ENCODE measurements at places on chromosomes 6 and 20.

GRCh38 chr6:21244897-21245470, 348.6 kb upstream of the SOX4 start:
- DNase-seq, result no peak

GRCh38 chr6:146200176-146200575, 171.3 kb downstream of the GRM1 start:
- DNase-seq, result no peak

DNA sequence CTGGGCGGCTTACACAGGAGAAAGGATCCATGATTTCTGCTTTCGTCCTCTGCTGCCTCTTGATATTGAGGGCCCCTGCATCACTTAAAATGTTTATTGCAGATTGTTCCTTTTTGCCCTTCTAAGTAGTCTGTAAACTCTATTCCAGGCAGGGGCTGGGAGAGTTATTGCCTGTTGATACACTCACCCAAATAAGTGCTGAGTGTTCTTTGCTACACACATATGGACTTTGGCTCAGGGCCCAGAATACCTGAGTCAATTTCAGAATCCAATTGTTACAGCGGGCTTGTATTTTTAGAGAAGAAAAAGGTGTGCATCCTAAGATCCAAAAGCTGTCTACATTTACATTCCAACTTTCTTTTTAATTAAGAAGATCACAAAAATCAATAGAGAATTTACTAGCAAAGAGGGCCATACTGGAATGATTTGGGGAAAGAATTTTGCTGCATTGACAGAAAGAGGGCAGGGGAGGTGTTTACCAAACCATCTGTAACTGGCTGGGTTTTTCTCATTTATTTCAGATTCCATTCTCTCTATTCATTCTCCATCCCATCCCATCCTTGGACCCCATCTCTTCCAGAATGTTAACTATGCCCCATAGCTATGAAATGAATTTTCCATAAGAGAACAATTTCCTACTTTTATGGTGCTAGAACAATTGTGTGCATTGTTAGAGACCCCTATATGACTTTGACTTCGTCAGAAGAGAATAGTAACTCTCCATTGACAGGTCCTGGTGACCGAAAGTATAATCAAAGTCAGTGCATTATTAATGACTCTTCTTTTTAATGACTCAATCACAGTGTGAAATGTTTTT, 959.9 kb upstream of the FLRT3 start:
- DNase-seq, result no peak

DNA sequence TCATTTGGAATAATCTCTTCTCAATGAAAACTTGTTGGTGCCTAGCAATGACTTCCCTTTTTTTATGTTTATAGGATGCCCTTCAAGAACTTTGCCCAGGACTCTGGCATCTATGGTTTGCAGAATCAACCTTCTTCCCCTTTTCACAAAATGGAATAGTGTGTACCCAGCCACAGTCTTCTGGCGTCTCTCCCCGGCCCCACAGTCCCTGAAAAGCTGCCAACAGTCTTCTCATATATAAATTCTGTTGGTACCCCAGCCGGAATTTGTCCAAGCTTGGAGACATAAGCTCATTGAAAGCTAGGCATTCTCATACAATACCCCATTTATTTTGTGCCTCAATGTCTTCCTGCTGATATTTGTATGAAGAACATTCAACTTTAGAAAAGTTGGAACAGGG, 26.4 kb upstream of the MCM3 start:
- DNase-seq, result no peak

GRCh38 chr6:33191383-33192104, 723 bp downstream of the COL11A2 start:
- DNase-seq, result no peak

GRCh38 chr6:149717255-149717587, 680 bp downstream of the LATS1 start:
- DNase-seq, result no peak

- DNase-seq, result no peak
Measured at GRCh38 chr6:131948692-131949619, 2.2 kb downstream of the CCN2 start.

DNA sequence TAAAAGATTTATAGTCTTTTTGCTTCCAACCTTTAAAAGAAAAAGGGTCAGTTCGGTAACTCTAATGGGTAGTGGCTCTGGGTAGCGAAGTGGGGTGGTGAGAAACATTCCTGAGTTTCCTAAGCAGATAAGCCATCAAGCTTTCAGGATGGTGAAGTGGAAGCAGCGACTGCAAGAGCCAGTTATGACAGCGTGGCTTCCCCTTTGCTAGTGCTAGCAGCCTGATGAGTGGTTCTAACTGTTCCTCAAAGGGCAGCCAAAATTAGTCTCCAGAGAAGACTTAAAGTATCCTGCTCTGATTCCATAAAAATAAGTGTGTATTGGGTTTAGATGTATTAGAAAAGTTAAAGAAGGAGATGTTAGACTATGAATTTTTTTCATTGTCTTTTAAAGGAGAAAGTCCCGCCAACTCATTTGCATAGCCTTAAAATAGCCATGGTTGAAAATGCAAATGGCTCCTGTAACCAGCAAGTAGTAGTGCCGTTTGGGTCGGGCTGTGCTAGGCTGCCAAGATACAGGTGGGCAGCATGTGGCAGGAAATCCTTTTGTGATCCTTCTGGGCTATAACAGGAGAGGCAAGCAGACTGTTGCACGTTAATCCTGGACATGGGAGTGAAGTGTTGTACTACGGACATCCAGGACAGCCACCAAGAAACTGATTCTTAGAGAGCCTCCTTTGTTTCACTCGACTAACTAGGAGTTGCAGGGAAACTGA, 18.0 kb downstream of the ELOVL2 start:
- DNase-seq, result no peak

GRCh38 chr6:95175927-95176675, 401.2 kb upstream of the MANEA start:
- DNase-seq, result no peak

GRCh38 chr6:156378853-156379252, 398.3 kb upstream of the ARID1B start:
- no peak for DNase-seq

DNA sequence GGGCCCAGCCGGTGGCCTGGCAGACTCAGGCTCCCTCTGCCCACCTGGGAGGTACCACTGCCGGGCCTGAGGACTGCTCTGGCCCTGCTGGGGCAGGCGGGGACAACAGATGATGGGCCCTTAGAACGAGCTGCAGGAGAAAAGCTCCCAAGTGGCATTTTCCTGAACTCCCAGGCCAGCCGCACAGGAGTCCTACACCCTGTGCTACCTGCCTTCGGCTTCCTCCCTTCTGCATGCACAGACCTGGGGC, 41.3 kb downstream of the DSTN start:
- no peak for DNase-seq

- DNase-seq, result no peak
Measured at GRCh38 chr20:34055290-34055689, 56.8 kb downstream of the EIF2S2 start.

DNA sequence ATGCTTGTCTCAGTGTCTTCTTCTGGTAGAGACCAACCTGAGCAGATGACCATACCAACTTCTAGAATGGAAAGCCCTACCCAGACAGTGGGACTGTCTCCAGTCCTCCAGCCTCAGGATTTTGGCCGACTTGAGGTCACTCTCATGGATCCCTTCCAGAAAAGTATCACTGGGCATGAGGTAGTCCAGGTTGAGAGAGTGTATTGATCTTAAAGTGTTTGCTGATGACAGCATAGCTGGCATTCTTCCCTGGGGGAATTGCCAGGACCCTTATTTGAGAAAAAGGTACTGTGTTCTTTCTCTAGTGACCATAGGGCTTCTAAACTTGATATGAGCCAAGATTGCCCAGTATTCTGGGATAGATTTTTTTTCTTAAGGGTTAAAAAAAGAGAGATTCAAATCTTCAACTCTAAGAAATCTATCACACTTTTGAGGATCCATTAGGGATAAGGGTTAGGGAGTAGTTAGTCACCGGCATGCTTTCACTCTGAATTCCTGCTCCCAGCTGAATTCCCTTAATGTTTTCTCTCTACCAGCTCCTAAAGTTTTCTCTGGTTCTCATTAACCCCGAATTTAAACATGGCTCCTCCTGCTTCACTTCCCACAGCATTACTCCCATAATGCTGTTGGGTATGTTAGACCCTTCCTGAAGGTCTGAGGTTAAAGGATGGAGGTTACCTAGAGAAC, 73.6 kb upstream of the FLRT3 start:
- no peak for DNase-seq

Data from activated CD4-positive, alpha-beta T cell treated with anti-CD3 and anti-CD28 coated beads, Interleukin-2, amount 50 U/mL, for 24 hours (primary cell).